NCI-H1105 (cell line): ENCODE measurements at places on chromosomes 2 and 18.

DNA sequence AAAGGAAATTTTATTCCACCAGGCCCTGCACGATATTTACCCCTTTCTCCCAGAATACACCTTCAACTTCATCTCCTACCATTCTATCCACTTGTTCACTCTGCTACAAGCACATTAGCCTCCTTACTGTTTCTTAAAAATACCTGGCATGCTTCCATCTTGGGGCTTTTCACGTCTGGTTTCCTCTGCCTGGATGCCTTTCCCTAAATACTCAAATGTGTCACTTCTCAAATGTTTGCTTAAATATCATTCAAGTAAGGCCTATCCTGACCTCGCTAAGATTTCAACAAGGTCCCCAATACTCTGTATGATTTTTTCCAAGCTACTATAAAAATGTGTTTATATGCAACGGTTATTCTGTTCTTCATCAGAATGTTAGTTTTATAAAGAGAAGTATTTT, 433.0 kb upstream of the CHAC2 start:
- no peak for DNase-seq

DNA sequence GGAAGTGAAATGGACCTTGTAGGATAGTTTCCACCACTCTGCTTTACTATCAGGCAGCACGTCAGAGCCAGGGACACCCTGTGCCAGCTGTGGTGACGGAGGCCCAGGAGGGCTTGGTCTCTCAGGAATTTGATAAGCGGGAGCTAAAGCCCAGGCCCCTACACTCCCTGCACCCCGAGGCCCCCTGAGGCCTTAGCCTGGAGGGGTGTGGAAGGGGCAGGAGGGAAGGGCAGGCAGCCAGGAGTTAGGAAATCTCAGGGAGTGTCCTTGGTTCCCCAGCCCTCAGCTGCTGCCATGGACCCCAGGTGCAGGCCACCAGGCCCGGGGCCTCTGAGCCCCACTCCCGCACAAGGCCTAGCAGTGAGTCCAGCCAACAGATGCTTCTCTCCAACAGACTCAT, 38.2 kb downstream of the PDIA6 start:
- no peak for DNase-seq

DNA sequence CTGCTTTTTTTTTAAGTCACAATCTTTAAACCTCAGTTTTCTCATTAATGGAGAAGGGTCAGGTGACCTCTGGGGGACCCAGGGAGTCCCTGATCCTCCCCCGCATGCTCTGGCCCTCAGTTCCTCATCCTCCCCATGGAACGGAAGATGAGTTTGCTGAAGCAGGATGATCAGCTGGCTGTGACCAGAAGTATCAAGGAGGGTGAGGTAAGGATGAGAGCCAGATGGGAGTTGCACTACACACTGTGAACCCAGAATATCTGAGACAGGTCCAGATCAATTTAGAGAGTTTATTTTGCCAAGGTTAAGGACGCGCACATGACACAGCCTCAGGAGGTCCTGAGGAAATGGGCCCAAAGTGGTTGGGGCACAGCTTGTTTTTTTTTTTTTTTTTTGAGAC, 3.8 kb downstream of the CATIP start:
- DNase-seq: no peak

GRCh38 chr2:173964565-173965371, 405 bp downstream of the SP3 start:
- DNase-seq: peak; percentile 82

- DNase-seq: peak; percentile 91
Observed at GRCh38 chr18:60372596-60372995, at the start of gene MC4R. Gene MC4R (minus strand): TSS chr18:60372775. CDS start chr18:60372349, 426 bp downstream.

DNA sequence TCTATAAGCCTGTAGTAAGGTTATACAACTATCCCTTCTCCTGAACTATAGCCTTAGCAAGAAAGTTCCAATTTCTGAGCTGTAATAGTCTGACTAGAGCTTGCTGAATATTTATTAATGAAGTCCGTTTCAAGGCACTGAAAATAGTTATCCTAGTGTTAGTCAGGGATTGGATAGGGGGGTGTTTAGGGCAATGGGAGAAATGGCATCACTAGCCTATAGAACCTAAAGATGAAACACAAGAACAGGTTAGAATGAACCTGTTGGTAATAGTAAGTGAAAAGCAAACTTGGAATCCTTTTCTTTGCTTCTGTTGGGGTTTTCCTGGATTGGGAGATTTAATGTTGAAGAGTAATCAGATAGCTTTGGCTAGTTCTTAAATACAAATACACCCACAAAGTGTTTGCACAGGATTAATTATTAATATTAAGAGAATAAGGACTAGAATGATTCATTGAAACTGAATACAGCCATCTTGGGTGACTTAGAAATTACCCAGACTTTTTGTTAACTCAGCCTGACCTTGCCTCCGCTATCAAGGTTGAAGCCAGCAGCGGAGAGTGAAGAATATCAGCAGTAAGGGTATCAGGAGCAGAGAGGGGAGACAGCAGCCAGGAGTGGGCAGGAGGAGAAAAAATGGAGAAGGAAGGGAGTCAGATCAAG, 14.4 kb downstream of the CCNT2 start:
- DNase-seq: no peak

- DNase-seq: no peak
Observed at GRCh38 chr2:240585681-240586197, 795 bp upstream of the CAPN10 start.

DNA sequence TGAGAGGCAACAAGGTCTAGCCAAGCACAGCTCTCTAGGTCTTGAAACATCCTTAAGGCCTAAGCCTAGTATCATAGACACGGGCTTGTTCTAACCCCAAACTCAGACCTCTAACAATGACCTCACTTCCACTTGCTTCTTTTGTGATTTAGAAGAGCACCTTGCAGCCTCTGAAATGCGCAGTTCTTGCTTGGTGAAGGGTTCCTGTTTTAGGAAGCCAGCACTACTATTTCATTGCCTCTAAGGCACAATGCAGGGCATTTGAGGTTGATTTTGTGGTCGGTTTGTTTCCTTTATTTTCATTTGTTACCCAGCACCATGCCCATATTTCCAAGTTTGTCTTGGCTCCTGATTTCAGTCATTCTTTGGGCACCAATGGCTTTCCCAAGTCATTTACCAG, 117.0 kb upstream of the CYP1B1 start:
- no peak for DNase-seq

- no peak for DNase-seq
Observed at GRCh38 chr18:5543036-5543680, 639 bp downstream of the EPB41L3 start.

DNA sequence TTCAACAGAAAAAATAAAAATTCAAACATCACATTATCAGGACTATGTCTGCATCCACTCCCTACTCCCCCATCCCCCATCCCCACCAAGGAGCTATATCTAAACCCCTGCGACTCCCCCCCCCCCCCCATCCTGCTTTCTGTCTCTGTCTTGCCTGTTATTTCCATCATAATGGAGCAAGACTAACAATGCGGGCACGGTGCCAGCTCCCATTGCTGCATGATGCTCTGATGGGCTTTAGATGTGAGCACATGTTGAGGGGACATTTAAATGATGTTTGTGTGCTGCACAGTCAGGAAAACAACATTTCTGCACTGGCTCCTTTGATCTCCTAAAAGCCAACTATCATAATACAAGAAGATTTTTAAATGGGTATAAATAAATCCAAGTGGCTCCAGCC, 644.2 kb upstream of the SETBP1 start:
- peak; percentile 59 for DNase-seq

- no peak for DNase-seq
Observed at GRCh38 chr2:195594248-195594647, 62.8 kb upstream of the SLC39A10 start.
